ENCODE measurements at places on chromosomes 16 and 17.

GRCh38 chr16:2003827-2004641 is 5.6 kb downstream of the ZNF598 start:
- peak; percentile 69 for DNase-seq

- DNase-seq: no peak
These were observed 36.4 kb downstream of the SLC7A5 start for GRCh38 chr16:87832741-87833502.

DNA sequence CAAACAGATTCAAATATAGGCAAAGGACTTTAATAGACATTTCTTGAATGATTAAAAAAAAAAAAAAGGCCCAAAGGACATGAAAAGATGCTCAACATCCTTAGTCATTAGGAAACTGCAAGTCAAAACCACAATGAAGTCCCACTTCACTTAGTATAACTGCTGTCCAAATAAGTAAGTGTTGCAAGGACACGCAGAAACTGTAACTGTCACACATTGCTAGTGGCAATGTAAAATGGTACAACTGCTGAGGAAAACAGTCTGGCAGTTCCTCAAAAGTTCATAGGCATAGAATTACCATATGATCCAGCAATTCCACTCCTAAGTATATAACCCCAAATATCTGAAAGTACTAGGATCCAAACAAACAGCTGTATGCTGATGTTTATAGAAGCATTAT is 112.7 kb downstream of the BRIP1 start:
- DNase-seq: no peak

GRCh38 chr16:31357324-31358109 is 2.5 kb downstream of the ITGAX start:
- DNase-seq: no peak

- no peak for DNase-seq
These were observed 296.9 kb upstream of the CDH5 start for GRCh38 chr16:66069587-66069986.

DNA sequence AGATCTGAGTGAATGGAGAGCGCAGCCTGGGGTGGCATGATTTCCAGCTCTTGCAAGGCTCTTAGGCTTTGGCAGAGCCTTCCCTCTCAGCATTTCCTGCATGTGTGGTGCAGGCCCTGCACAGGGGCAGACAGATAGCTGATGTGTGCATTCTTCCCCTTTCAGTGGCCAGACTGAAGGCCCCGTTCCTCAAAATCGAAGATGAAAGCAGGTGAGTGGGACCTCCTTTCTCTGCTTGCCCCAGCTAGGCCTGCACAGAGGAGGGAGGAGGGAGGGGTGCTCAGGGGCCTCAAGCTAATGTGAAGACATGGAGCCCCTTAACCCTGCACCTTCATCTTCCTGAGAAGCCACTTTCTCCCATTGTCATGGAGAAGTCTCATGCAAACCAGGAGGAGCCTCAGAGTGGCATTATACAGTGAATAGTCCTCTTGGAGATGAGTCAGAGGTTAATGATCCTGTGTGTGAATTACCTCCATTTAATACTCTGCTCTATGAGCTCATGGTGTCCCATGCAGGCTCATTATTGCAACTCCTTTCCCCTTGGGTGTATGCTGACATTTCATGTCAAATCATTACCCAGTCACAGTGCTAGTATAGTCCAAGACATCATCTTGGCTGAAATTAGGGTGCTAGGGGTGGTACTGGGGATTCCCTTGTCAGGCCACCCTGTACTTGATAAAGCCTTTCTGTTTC is 20.4 kb upstream of the ADAM11 start:
- DNase-seq: no peak

GRCh38 chr16:3580251-3580651 is 3.0 kb upstream of the NLRC3 start:
- no peak for DNase-seq

DNA sequence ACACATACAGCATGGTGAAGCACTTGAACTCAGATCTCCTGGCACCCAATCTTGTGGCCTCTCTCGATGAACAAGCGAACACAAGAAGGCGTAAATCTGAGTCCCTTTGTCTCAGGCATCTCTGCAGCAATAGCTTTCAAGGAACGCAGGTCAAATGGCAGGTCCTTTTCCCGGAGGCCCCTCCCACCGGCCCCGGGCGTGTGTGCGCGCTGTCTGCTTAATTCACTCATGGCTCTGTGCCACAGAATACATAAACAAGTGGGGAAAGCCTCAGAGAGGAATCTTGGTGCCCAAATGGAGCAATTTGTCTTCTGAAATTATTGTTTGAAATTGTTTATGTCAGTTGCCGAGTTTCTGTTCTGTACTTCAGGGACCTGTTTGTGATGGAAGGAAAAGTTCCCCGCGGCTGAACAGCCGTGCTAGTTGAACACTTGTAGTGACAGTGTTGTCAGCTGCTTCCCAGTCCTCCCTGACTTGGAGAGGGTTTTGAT is 14.8 kb downstream of the MYOCD start:
- DNase-seq: no peak

GRCh38 chr16:68219725-68220351 is 16.1 kb downstream of the ESRP2 start:
- DNase-seq: no peak

DNA sequence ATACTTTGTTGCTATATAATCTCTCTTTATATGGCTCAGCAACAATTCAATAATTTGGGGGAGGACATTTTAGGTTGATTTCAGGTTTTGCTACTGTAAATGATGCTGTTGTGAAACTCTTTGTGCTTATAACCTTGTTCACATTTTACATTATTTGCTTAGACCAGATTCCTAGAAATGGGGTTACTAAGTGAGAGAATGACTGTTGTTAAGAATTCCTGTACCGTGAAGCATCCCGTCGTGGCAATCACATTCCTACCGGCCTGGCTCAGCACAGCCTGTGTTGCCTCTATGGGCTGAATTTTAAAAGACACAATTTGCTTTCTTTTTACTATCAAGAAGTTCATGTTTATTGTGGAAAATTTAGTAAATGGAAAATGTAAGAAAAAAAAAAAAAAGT is 31.4 kb downstream of the B9D1 start:
- DNase-seq: no peak

DNA sequence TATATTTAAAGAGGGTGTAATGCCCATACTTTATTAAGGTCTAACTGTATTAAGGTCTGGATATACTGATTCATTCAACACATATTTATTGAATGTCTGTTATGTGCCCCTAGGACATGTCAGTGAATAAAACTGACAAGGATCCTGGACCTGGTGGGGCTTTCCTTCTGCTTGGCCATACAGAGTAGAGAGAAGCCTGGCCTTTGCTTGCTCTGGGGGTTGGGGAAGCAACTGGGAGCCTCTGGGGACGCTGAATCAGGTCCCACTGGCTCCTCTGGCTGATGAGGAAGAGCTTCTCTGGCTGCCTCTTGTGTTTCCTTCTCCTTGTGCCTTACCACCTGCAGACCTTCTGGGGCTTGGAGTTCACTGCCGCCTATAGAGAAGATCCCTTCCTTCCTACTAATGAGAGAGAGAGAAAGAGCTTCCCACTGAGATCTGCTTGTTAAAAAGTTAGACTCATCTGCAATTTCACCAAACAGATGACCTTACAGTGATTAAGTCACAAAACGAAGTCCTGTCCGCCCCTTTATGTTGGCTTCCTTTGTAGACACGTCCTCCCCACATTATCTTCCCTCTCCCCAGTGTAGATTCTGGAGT is 49.7 kb downstream of the MSI2 start:
- DNase-seq: no peak

Data from stimulated activated CD4-positive, alpha-beta T cell treated with anti-CD3 and anti-CD28 coated beads, Interleukin-1b, Interleukin-23, amount 100 ng/mL, for 1 hour (primary cell).